CD4-positive, alpha-beta T cell treated with Interleukin-21 for 1 hour (primary cell): ENCODE measurements at places on chromosomes 13 and 19.

- DNase-seq, result no peak
Observed at GRCh38 chr13:113371061-113371460, 7.1 kb upstream of the GRTP1 start.

GRCh38 chr19:989381-990081 is 5.4 kb downstream of the WDR18 start:
- DNase-seq, result no peak

- no peak for DNase-seq
Observed at GRCh38 chr19:33096005-33096404, 15.0 kb downstream of the GPATCH1 start.

GRCh38 chr13:98544104-98544710 is 32.7 kb downstream of the STK24 start:
- DNase-seq, result no peak

DNA sequence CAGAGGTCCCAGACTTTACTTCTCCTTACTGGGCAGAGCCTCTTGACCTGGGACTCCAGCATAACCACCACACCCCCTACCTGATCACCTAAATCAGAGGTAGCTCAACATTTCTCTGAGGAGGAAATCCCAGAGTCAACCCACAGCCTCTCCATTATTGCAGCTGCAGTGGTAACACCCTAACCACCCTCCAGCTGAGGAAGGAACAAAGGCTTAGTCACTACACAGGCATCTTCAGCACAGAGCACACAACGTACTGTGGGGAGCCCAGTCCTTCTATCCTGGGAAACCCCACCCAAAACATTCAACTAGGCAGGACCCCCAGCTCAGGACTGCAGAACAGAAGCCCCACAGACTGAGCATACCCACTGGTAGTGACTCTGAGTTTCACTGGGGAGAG is 824.7 kb upstream of the SLITRK5 start:
- DNase-seq, result no peak

DNA sequence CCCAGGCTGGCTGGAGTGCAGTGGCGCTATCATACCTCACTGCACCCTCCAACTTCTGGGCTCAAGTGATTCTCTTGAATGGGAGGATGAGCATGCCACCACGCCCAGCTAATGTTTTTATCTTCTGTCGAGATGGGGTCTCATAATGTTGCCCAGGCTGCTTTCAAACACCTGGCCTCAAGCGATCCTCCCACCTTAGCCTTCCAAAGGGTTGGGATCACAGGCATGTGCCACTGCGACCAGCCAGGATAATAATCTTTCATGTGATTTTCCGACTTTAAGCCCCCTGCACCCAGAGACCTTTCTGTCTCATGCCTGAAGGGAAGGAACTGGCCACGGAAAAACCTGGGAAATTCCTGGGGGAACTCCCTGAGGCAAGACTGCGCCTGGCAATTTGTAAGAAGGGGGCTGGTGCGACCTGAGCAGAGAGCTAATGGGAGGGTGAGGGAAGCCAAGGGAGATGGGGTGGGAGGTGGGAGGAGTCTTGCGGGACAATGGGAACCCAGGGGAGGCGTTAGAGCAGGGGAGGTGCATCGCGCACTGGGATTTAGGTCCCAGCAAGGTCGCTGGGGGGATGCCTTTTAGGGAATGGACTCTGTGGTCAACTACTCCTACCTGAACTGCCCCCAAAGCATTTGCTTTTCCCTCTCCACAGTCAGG is 1.2 kb upstream of the CCDC124 start:
- no peak for DNase-seq

DNA sequence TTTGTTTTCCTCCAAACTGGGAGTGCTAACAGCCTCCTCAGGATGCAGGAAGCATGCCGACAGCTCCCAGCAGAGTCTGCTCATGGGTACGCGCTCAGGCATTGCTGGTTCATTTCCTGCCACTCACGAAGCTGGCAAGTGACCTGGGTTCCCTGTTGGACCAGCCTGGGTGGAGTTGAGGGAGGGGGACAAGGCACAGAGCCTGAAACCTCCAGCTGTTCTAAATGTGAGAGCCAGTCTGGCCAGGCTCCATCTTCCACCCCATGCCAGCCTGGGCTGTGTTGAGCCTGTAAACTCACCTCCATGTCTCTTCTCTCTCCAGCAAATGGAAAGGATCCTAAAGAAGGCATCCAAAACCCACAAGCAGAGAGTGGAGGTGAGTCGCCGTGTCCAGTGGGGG is 5.0 kb downstream of the FAM32A start:
- DNase-seq, result no peak

GRCh38 chr19:30009013-30009412 is 67.0 kb downstream of the URI1 start:
- no peak for DNase-seq

GRCh38 chr13:102089177-102089576 is 312.7 kb downstream of the FGF14 start:
- no peak for DNase-seq

GRCh38 chr13:97332742-97333141 is 101.2 kb upstream of the RAP2A start:
- no peak for DNase-seq

DNA sequence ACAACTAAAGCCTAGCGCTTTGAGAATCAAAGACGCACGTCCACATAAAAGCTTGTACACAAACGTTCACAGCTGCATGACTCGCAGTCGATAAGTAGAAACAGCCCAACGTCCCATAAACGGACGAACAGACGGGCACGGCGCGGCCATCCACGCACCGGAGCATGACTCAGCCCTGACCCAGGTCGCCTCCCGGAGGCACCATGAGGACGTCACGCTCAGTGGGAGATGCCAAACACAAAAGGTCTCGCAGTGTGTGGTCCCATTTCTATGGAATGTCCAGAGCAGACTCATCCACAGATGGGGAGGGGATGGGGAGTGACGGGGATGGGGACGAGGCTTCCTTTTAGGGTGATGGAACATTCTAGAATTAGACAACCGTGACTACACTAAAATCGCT is 9.4 kb downstream of the POLRMT start:
- DNase-seq, result no peak

- no peak for DNase-seq
Observed at GRCh38 chr13:36912973-36913372, 7.1 kb downstream of the SMAD9 start.

GRCh38 chr13:99382428-99383133 is 75.4 kb upstream of the GPR183 start:
- peak; percentile 63 for DNase-seq

DNA sequence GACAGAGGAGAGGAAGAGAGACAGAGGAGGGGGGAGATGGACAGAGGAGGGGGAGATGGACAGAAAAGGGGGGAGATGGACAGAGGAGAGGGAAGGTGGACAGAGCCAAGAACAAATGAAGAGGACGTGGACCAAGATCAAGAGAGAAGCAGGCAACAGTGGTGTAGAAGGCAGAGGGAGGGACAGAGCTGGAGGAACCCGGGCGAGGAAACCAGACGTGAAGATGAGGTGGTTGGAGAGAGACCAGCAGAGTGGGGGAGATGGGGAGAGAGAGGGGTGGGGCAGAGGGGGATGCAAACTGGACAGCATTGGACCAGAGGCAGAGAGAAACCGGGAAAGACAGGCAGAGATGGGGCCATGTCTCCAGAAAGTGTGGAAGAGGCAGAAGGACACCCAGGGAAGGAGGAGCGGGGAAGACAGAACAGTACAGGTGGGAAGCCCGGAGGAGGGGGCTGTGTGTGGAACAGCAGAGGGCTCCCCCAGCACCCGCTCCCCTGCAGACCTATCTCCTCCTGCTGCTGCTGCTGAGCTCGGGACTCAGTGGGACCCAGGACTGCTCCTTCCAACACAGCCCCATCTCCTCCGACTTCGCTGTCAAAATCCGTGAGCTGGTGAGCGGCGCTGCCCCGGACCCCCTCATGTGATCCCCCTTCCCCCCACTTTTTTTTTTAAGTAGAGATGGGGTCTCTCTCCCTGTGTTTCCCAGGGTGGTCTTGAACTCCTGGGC is 1.3 kb downstream of the FLT3LG start:
- DNase-seq, result peak; percentile 36

GRCh38 chr13:35159041-35159440 is 217.0 kb downstream of the NBEA start:
- no peak for DNase-seq

DNA sequence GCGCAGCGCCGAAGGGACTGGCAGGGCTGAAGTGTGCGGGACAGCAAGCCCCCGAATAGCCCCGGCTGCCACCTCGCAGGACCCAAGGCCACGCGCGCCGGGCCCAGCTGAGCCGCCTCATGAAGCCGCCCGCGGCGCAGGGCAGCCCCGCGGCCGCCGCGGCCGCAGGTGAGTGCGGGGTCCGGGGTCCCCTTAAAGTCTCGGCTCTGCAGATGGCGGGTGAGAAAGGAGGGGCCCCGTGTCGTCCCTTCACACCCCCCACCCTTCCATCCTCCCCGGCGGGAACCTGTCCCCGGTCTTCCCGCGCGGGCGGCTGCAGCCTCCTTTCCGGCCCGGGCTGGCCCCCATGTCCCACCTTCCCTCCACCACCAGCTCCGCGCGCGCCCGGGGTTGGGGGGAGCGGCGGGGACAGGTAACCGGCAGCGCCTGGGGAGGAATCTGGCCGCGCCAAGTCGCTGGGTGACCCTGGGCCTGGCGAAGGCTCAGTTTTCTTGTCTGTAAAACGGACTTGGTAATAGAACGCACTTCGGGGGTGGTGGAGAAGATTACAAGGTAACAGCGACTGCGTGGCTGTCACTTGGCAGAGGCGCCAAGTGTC is 338 bp downstream of the RGCC start:
- no peak for DNase-seq

DNA sequence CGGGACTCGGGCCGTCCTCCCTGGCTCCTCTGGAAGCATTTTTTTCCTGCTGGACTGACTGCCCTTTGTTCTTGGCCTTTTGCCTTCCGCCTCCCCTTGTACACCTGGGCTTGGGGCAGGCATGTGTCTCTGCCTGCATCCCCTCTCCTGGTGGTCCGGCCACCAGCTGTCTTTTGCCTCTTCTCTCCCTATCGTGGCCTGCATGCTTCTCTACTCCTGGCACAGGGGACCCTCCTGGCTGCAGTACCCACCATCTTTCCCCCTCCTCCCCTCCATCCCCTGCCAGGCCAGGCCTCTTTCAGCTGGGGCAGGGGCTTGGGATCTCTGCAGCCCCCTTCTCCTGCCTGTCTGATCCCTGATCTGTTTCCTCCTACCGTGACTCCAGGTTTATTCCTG is 12.1 kb downstream of the WTIP start:
- DNase-seq, result no peak

GRCh38 chr19:49570997-49571676 is 9.2 kb downstream of the NOSIP start:
- peak; percentile 58 for DNase-seq

GRCh38 chr13:60944016-60944415 is 471.6 kb downstream of the PCDH20 start:
- DNase-seq, result no peak

GRCh38 chr13:91101381-91101780 is 246.1 kb upstream of the MIR17HG start:
- no peak for DNase-seq

DNA sequence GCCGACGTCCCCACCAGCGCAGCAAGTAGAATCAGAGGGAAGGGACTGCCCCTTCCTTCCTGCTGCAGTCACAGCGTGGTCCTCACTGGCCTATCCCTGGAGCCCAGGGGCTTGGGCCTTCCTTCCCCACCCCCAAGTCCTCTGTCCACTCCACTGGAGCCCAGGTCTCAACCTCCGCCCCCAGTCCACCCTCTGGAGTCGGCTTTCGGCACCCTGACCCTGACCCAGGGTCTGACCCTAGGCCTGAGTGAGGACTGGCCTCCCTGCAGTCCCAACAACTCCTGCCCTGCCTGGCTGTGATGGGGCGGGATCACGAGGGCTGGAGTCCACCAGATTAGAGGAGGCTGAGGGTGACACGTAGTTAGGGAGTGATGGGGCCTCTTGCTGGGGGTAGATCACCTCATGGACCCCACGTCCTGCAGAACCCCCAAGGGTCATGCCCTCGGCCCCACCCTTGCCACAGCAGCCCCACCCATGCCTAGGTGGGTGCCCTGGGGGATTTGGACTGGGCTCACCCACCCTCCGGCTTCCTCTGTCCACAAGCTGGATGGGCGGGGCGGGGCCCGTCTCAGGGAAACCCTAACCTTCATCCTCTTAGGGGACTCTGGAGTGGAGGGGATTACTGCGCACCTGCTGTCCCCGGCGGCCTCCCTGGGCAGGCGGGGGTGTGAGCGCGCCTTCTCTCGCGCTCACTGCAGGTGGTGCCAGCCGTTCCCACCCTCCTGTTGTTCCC is 3.8 kb downstream of the RAX2 start:
- DNase-seq, result no peak

DNA sequence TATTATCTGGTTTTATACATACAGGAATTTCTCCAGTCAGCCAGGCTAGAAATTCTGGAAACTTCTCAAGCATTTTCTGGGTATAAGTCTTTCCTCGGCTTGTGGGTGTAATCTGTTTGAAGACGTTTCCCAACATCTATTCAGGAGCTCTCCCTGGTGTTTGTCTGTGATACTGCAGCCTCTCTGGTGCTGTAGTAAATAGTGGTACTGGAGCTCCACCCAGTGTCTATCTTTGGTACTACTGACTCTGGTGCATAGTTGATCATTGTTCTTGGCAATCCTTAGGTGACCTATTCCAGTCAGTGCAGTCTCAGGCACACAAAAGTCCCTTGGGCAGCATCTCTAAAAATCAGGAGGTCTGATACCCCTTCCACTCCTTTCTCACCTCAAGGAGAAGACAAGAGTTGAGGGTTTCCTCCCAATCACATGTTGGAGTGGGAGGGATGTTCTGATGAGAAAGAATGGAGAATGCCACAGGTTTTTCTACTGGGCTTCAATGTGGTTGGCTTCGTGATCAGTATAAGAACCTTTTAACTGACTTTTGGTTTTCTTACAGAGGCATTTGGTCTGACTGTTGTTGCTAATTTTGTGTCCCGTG is 115.5 kb downstream of the CYSLTR2 start:
- peak; percentile 90 for DNase-seq

DNA sequence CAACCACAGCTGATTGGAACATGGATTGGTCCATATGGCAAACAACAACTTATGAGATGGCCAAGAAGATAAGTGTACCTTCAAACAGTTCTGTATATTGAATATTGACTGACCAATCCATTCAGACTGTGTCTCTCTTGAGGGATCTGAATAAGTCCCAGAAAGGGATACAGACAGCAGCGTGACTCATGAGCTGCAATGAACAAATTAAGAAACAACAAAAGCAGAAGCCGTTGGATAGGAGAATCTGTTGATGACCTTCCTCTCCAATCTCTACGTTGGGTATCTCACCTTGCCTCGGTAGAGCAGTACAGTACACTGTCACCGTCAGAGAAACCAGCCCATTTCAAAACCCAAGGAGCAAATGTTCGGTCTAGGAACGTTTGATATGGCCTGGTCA is 21.3 kb downstream of the MBD3L2B start:
- DNase-seq, result no peak

DNA sequence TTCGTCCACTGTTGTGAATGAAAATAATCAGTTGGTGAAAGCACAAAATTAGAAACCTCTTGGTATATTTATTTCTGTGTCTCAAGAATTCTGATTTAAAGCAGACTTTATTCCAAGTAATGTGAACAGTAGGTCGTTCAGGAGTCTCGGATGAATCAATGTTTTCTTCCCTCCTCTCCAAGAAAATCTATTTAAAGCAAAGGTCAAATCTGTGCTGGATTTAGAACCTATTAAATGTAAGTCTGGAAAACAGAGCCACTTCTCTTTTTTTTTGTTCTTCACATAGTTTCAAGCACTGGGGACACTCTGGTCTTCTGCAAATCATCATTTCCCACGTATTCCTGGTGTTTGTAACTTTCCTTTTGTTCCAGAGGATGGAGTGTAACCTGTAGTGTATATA is 312.7 kb downstream of the ATP8A2 start:
- DNase-seq, result no peak

GRCh38 chr13:41065078-41065477 is 3.8 kb downstream of the WBP4 start:
- no peak for DNase-seq
